ENCODE measurements at places on chromosomes 13 and 19.

DNA sequence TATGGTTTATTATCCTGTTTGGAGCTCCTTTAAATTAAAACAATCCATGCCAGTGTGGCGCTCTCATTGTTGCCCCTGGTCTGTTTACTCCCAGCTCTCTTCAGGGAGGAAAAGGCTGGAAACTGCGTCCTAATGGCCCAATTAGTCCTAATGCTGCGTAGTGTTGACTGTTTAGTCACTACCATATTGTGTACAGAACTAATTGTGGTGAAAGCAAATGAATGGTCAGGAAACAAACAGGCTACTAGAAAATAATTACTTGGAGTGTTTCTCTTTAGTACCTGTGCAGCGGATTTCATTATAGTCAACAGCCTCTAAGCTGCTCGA lies 54.5 kb upstream of the MTIF3 start:
- DNase-seq = no peak

DNA sequence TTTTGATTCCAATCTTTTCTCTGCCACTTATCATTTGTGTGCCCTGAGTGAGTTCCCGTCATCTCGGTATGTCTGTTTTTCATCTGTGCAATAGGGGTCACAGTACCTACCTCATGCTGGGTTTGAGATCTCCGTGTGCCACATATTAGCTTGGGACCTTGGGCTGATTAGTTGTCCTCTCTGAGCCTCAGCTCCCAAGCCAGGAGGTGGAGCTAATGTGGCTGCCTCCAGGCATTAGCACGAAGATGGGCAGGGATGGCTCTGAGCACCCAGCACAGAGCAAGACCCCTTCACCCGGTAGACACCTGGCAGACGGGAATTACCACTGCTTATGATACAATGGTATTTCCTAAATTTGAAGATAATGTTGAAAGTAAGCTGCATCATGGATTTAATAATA lies 35.8 kb upstream of the XPO4 start:
- DNase-seq = no peak

- no peak for DNase-seq
Measured at GRCh38 chr13:51771418-51772104, 32.4 kb downstream of the DHRS12 start.

- no peak for DNase-seq
Measured at GRCh38 chr13:93318534-93319254, 92.1 kb downstream of the GPC6 start.

DNA sequence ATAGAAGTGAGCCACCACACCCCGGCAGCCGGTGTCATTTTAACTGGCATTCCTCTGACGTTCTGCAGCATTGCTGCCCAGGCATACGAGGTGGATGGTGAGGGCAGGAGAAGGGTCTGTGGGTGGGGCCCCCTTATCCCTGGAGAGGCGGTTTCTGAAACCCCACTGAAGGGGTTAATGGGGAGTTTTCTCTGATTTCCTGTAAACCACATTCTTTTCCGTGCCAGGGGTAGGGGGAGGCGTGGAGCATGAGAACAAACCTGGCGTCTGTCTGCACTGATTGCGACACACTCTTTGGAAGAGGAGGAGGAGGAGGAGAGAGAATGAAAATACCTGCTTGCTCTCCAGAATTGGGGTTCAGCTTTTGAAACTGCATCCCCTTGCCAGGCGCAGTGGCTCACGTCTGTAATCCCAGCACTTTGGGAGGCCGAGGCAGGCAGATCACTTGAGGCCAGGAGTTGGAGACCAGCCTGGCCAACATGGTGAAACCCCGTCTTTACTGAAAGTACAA lies 2.7 kb upstream of the C3 start:
- no peak for DNase-seq

GRCh38 chr13:42246541-42246940 lies 25.4 kb upstream of the AKAP11 start:
- DNase-seq = no peak

GRCh38 chr13:89897681-89898080 lies 1449.8 kb upstream of the MIR17HG start:
- peak; percentile 14 for DNase-seq

DNA sequence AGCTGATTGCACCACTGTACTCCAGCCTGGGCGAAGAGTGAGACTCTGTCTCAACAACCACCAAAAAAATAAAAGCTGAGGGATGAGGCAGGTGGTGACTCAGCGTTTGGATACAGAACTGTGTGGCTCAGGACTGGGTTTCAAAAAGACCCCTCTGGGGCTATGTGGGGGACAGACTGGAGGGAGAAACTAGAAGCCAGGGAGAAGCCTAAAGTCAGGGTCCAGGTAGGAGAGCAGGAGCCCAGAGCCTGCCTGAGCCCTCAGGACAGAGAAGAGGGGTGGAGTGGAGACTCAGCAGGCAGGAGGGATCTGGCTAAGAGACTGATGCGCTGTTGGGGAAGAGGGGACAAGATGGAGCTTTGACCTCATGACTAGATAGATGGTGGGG lies 1.8 kb upstream of the CD37 start:
- DNase-seq = no peak

- no peak for DNase-seq
Measured at GRCh38 chr13:114032126-114032799, 58.4 kb upstream of the C13orf46 start.

DNA sequence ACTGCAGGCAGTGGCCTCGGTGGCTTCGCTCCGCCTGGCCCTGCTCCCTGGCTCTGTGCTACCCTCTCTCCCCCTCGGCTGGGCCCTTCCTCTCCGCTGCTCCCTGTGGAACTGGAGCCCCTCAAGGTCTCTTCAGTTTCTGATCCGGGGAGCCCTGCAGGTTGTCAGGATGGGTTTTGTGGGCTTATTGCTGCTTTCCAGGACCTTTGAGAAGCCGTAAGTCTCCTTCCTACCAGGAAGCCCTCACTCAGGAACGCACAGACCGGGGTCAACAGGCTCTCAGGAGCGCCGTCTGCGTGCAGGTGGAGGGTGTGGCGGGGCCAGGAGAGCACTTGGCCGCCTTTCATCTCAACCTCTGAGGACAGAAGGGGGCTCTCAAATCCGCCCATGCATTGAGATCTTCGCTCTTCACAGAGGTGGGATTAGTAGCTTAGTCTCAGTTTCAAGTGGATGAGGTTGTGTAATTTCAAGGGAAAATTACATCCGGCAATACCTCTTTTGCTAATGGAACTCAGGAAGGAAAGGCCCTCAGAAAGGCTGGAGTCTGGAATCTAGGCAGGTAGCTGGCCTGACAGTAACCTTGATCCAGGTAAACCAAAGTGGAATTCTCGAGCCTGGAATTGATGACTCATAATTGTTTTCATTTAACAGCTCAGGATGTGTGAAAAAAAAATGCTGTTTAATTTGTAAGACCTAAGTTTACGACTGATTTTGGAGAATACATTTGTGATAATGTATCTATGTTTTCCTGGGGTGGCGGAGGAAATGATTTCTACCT lies 102.0 kb downstream of the ATP11A start:
- DNase-seq = no peak

GRCh38 chr13:51697181-51697580 lies 106.8 kb downstream of the DHRS12 start:
- DNase-seq = no peak

GRCh38 chr13:110274687-110275086 lies 32.3 kb downstream of the COL4A1 start:
- DNase-seq = no peak

GRCh38 chr19:51514866-51515481 lies 13.4 kb upstream of the SIGLEC12 start:
- DNase-seq = peak; percentile 63

- no peak for DNase-seq
Measured at GRCh38 chr19:58556622-58557220, 1.7 kb downstream of the UBE2M start.

DNA sequence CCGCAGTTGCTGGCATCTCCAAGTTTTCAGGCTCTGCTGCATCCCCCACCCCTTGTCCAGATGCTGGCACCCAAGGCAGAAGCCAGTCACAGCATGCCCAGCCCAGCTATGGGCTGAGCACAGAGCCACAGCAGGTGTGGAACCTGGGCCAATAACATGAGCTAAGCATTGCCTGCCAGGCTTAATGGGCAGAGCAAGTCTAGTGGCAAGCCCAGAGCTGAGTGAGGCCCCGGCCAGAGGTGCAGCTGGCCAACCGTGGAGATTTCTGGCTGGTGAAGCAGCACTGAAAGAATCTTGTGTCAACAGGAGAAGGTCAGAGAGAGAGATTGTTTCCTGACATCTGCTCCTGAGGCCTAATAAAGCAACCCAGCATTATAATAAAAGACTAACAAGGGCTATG lies 111.0 kb downstream of the B3GLCT start:
- no peak for DNase-seq

GRCh38 chr19:6088602-6089049 lies 21.7 kb downstream of the RFX2 start:
- DNase-seq = no peak

- DNase-seq = no peak
Measured at GRCh38 chr19:4357095-4357797, 13.9 kb downstream of the MPND start.

Measured in GM10248 (cell line).